ENCODE measurements at places on chromosomes 5 and 9.

- no peak for DNase-seq
Observed at GRCh38 chr9:116274293-116274692, 120.7 kb downstream of the PAPPA start.

- no peak for DNase-seq
Observed at GRCh38 chr5:74380193-74380592, 260.3 kb downstream of the ENC1 start.

- DNase-seq = no peak
Observed at GRCh38 chr9:115643948-115644727, 509.5 kb upstream of the PAPPA start.

DNA sequence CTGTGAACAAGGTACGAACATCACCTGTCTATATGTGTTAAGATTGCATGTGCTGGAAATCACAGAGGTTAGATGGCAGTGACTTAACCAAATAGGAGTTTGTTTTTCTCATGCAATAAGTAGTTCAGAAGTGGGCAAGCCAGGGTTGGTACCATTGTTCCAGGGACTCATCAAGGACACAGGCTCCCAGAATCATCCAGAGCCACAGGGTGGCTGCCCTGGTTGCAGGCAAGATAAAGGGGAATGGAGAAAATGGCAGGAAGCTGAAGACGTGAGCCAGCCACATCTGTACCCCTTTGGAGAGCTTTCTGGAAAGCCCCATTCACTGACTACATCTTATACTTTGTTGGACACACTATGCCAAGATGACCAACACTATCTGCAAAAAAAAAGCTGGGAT is 126.0 kb upstream of the IL12B start:
- no peak for DNase-seq

Measured in stimulated activated CD4-positive, alpha-beta T cell treated with anti-CD3 and anti-CD28 coated beads, Interleukin-4, amount 100 ng/mL, for 48 hours (primary cell).